ENCODE measurements at places on chromosomes 2 and 18. TPM values are rescaled to one million over a fixed set of nuclear protein-coding genes. Genes with fewer than 3 reads are reported as not detected.
A peak's percentile ranks its signal among the peaks of the same experiment; 100 is the strongest.

The TTC21B gene
- 15.7 TPM for total RNA-seq

DNA sequence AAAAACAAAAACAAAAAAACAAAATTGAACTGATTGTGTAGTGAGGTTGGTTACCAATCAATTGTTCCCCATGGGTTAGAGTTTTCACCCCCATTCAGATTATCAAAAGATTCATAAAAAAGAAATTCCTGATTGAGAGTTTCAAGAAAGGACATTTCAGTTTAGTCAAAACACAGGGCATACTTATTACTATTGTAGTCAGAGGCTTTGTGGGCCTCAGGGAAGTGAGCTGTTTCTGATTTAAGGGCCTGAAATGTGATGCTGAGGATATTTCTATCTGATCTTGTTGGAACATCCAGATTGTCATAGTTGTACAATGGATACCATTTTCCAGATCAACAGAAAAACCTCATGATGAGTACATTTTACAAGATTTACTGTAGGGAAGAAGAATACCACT is 368.1 kb upstream of the NETO1 start:
- no peak for DNase-seq

The OSBPL6 gene
- total RNA-seq = 4.0 TPM

DNA sequence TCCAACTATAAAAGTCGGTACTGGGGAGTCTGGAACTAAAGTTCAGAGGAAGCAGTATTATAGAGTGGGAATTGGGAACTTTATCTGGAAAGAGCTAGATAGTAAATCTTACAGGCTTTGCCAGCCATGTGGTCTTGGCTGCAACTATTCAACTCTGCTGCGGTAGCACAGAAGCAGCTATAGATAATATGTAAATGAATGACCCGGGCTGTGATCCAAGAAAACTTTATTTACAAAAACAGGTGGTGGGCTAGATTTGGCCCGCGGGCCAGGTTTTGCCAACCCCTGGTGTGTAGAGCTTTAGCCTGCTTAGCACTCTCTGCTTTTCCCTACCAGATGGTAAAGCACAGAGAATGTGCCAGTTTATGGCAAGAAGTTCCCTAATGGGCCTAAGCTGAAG is 70.8 kb downstream of the TNP1 start:
- DNase-seq = no peak

DNA sequence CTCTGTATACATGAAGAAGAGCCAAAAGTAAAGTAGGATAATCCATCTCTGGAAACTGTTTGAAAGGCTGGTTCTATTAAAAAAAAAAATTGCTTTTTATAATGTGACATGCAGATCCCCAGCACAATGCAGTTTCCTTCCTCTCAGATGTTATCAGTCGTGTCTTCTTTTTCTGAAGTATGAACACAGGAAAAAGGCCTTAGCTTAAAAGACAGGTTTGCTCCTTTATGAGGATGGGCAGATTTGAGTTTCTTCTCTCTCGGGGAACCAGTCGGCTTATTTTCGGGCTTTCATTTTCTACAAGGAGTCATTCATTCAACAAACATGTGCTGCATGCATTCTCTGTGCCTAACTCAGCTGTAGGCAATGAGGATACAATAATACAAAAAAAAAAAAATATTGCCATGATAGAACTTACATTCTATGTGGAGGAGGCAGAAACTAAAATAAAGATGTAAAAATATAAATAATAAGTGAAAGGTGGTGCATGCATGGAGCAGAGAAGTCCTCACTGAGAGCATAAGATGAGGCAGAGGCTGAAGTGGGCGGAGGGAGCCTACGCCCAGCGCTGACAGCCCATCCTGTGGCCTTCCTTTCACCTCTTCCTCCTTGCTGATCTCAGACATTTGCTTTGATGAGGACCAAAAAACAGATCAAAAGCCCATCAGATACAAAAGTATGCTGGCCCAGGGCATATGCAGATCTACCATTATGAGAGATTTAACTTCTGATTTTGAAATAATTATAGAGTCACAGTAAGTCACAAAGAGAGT is at the start of gene CD226:
Gene CD226 (minus strand): TSS at position 513 of the 773 bp plus-strand sequence. CDS start 467 bp downstream, at position 46.
- peak; percentile 31 for DNase-seq

DNA sequence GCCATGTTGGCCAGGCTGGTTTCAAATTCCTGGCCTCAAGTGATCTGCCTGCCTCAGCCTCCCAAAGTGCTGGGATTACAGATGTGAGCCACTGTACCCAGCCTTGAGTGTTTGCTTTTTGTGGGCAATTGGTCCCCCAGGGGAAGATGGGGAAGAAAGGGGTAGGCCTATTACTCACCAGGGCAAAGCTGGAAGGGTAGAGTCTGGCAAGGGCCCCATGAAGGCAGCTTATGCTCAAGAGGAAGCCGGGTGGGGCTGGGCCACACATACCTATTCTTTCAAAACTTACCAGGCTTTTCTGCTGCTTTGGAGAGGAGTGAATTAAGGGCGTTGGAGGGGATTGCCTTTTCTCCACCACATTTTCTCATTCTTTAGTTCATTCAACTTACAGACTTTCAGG is 24.5 kb upstream of the CD28 start:
- peak; percentile 19 for DNase-seq

The RFTN2 gene
- 13.3 TPM for total RNA-seq

GRCh38 chr18:70373042-70373519 is 84.2 kb downstream of the SOCS6 start:
- no peak for DNase-seq
